ENCODE measurements at places on chromosomes 12 and 14. TPM values are rescaled to one million over a fixed set of nuclear protein-coding genes. Genes with fewer than 3 reads are reported as not detected.
A peak's percentile ranks its signal among the peaks of the same experiment; 100 is the strongest.

DNA sequence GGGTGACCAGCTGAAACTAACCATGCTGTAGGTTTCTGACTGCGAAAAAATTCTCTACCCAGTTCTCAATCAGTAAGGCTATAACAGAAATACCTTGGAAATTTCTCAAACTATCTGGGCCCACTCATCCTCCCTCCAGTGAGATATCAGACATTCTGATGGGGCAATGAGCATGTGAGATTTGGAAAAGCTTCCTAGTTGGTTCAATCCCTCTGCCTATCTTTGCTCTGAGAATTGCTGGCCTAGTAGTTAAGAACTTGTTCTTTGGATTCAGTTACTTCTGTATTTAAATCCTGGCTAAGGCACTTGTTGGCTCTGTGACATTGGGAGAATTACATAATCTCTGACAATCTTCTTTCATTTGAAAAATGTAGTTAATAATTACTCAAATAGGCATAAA, 119.4 kb downstream of the SLC15A5 start:
- no peaks in the 10 kb centered on the region for H3K27me3 ChIP-seq
- H3K4me3 ChIP-seq: no peak overlapping the region
- no peaks in the 10 kb centered on the region for H3K36me3 ChIP-seq
- H3K27ac ChIP-seq: no peak overlapping the region
- DNase-seq: no peak

GRCh38 chr12:117521867-117522266, 160.4 kb upstream of the NOS1 start:
- H3K36me3 ChIP-seq: no peaks in the 10 kb centered on the region
- no peaks in the 10 kb centered on the region for H3K27me3 ChIP-seq
- no peaks in the 10 kb centered on the region for H3K4me1 ChIP-seq
- no peak overlapping the region for H3K4me3 ChIP-seq
- no peak for DNase-seq

- peak; percentile 63 for DNase-seq
- H3K36me3 ChIP-seq: no peaks in the 10 kb centered on the region
- H3K27me3 ChIP-seq: no peaks in the 10 kb centered on the region
- H3K4me1 ChIP-seq: peaks cover 6% of the 10 kb centered on the region
- H3K4me3 ChIP-seq: no peak overlapping the region
- H3K27ac ChIP-seq: no peak overlapping the region
These were observed 88.0 kb upstream of the TMEM260 start for GRCh38 chr14:56491299-56492285.

- H3K36me3 ChIP-seq: no peaks in the 10 kb centered on the region
- DNase-seq: no peak
- H3K4me1 ChIP-seq: peaks cover 15% of the 10 kb centered on the region
These were observed 23.7 kb upstream of the SERPINA6 start for GRCh38 chr14:94346841-94347240.

DNA sequence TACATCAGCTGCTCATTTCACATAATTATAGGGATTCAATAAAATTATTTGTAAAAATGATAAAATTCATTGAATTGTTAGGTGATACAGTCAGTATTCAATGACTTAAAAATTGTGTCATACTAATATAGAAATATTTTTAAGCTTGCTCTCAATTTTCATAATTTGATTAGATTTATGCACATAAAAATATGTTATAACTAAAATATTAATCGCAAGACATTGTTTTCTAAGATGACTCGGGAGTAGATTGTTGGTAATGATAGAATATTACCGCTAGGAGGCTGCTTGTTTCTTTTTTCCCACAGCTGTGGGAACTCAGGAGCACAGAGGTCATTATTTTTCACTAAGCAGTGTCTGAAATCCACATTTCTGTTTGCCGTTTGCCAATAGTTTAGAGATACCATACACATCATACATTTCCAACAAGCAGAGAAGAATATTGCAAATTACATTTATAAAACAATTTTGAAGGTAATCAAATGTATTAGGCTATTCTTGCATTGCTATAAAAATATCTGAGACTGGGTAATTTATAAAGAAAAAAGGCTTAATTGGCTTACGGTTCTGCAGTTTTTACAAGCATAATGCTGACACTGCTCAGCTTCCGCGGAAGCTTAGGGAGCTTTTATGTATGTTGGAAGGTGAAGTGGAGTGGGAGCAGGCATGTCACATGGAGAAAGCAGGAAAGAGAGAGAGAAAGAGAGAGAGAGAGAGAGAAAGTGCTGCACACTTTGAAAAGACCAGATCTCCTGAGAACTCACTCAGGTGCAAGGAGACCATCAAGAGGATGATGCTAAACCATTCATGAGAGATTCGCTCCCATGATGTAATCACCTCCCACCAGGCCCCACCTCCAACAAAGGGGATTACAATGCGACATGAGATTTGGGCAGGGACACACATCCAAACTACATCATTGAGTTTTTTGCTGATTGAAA, 9.2 kb downstream of the CD69 start:
- no peaks in the 10 kb centered on the region for H3K27me3 ChIP-seq
- peaks cover 40% of the 10 kb centered on the region for H3K36me3 ChIP-seq
- DNase-seq: peak; percentile 63
- H3K4me1 ChIP-seq: peaks cover 18% of the 10 kb centered on the region

DNA sequence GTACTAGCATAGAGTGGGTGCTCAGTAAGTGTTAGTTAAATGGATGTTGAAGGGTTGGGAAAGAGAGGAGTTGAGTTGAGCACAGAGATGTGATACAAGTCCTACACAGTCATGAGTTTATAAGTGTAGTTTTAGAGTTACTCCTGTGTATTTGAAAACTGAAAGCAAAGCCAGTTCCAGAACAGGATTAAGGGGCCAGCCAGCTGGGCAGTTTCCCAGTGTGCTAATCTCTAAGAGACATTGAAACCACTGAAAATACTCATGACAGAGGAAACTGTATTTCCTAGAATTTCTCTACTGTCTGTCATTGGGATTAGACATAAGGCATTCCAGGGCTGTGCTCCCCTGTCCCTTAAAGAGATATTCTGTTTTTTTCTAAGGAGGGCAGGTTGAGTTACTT, 101.0 kb downstream of the DERA start:
- H3K36me3 ChIP-seq: no peaks in the 10 kb centered on the region
- no peak for DNase-seq
- no peaks in the 10 kb centered on the region for H3K4me1 ChIP-seq
- no peaks in the 10 kb centered on the region for H3K27me3 ChIP-seq
- H3K4me3 ChIP-seq: no peak overlapping the region
- no peak overlapping the region for H3K27ac ChIP-seq

Gene EPYC
- polyA plus RNA-seq: not detected

Gene GARIN6
- polyA plus RNA-seq: not detected
